NCI-H510A (cell line): ENCODE measurements at places on chromosomes 16 and 17.

DNA sequence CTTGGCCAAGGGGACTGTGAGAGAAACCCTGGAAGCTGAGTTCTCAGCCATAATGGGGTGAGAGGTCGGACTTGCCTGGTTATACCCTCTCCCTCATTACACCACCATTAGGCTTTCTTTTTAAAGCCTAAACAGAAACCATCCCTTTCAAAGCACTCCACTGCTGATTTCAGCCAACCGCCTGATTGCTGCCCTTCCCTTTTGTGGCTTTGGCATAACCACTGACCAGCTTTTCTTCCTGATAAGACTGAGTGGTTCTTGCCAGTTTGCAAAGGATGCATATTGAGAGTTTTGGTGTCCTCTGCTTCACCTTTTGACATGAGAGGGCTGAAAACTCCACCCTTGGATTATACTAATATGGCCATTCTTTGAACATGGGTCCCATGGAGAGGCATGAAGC is 308.2 kb upstream of the GOT2 start:
- DNase-seq: no peak

GRCh38 chr16:83248735-83249463 is 558.9 kb upstream of the HSBP1 start:
- no peak for DNase-seq

DNA sequence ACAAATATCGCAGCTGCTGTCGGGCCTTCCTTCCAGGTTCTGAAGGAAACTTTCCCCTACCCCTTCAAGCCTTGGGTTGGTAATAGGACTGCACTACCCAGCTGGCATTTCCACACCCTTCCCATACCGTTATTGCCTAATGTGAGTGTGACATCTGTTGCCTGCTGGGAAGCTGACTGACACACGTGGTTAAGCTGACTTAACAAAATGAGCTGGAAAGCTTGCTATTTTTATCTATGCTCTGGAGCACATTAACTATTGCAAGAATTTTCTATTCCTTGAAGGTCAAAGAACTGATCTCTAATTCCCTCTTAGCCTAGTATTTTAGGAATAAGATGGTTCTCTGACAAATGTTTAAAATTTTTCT is 79.5 kb downstream of the PMP22 start:
- no peak for DNase-seq

DNA sequence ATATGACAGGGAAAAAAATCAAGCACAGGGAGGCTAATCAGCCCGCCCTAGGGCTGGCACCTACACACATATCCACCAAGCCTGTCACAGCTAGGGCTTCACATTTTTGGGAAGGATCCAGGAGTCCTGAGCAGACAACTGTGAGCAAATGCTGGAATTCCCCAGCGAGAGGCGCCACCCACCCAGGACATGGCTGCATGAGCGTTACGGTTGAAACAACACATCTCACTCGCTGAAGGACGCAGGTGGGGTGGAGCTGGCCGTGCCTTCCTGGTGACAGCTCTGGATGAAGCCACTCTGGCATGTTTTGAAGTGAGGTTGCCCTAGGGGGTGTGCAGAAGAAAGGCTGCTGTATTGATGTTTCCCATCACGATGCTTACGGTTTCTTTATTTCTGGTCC is 315.1 kb upstream of the EEF2KMT start:
- DNase-seq: no peak

- no peak for DNase-seq
These were observed 13.1 kb upstream of the SEPHS2 start for GRCh38 chr16:30458561-30459394.

DNA sequence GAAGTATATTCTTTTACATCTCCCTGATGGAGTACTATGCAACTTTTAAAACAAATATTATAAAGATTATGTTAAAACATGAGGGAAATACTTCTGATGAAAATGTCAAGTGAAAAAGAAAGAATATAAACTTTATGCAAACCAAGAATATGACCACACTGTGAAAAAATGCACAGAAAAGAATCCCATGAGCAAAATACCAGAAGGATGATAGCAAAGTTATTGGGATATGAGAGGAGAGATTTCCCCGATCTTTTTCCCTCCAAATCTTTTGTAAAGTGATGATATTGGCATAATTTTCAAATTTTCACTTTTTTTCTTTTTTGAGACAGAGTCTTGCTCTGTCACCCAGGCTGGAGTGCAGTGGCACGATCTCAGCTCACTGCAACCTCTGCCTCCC is 36.6 kb upstream of the SMURF2 start:
- no peak for DNase-seq

GRCh38 chr17:30921544-30922196 is at the start of gene ADAP2:
Gene ADAP2 (plus strand): TSS chr17:30921945. CDS start chr17:30922015, 70 bp downstream.
- DNase-seq: peak; percentile 51
